ENCODE measurements at places on chromosomes 1 and 21.

GRCh38 chr1:206737729-206738201 is 32.8 kb upstream of the IL19 start:
- no peak for DNase-seq

- DNase-seq, result no peak
Measured at GRCh38 chr1:146020058-146021049, 1.2 kb downstream of the HJV start.

GRCh38 chr1:47190857-47191256 is 1.0 kb upstream of the PDZK1IP1 start:
- DNase-seq, result no peak

DNA sequence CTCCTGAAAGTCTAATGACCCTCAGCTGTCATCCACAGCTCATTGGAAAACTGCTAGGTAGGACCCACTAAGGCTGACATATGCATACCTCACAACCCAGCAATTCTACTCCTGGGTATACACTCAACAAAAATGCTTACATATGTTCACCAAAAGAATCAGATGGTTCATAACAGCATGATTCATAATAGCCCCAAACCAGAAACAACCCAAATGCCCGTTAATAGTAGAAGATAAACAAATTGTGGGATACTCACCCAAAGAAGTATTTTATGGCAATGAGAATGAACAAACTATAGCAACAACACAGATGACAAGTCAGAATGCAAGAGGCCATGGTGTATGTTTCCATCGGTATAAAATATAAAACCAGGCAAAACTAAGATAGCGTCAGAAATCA is 124.6 kb downstream of the HLCS start:
- no peak for DNase-seq

- DNase-seq, result no peak
Measured at GRCh38 chr1:181798191-181798926, 263.2 kb downstream of the ZNF648 start.

Data from GM03348 (cell line).